ENCODE measurements at places on chromosomes 5 and 9.

GRCh38 chr9:35603506-35603985 lies 1.5 kb upstream of the TESK1 start:
- DNase-seq = no peak

GRCh38 chr5:60503771-60504170 lies 196.2 kb downstream of the DEPDC1B start:
- no peak for DNase-seq

- no peak for DNase-seq
Observed at GRCh38 chr5:168528521-168529373, at the start of gene FBLL1. FBLL1 (plus strand) TSS chr5:168529305; CDS start chr5:168529505, 200 bp downstream.

GRCh38 chr9:125593581-125594222 lies 113.3 kb downstream of the MAPKAP1 start:
- DNase-seq = no peak

- no peak for DNase-seq
Observed at GRCh38 chr9:111386386-111386785, 56.4 kb upstream of the OR2K2 start.

GRCh38 chr9:68998385-68998784 lies 15.5 kb downstream of the PRKACG start:
- DNase-seq = no peak

DNA sequence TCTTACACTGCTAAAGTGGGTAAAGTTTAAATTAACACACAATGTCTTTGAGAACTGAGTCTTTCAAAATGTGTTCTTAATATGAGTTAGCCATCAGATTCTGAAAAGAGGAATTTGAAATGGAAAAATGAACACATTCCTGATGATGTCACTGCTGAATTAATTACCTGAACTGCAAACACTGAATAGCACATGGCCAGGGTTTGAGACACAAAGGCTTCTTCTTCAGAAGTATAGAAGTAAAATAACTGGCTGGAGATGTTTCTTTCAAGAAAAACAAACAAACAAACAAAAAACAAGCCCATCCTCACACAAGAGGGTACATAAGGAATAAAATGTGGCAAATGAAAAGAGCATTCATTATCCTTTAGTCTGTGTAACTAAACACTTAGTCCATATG lies 7.1 kb downstream of the GLIS3 start:
- DNase-seq = peak; percentile 44

GRCh38 chr9:91078369-91078695 lies 276.7 kb downstream of the SYK start:
- no peak for DNase-seq

DNA sequence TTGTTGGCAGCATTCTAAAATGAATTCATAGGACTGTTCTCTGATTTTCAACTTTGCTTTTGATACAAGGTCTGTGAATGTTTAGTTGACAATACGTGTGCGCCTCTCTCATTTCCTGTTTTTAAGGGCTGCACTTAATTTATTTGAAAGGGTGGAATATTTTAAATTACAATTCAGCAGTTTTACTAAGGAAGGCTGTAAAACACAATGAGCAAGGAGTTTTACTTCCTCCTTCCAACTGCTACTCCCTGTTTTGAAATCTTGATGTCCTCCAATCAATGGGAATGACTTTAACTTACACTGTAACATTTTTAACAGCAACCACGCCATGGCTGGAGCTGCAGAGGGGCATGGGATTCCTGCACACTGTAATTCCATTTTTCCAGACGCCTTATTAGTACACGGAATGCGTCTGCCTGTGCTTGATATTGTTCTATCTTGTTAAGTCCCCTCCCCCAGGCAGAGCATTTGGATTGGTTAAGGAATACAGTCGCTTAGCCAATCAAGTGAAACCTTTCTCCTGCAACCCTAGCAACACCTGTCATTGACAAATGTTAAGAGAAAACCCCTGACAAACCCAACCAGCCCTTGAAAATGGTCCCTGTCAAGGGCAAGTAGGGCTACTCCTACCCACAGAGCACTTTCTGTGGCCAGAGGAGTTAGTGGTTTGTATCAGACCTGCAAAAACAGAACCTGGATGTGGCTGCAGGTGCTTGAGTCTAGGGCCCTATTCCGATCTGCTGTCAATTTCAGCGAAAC lies 12.5 kb upstream of the ZSWIM6 start:
- no peak for DNase-seq

DNA sequence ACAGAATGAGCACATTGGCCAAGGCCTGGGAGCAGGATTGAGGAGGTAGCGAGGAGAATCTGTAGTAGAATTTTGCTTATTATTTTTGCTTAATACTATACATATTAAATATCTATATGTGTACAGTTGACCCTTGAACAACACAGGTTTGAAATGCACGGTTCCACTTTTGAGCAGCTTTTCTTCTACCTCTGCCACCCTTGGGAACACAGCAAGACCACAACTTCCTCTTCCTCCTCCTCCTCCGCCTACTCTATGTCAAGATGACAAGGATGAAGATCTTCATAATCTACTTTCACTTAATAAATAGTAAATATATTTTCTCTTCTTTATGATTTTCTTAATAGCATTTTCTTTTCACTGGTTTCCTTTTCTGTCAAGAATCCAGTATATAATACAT lies 541.4 kb downstream of the KCTD16 start:
- no peak for DNase-seq

GRCh38 chr9:89375191-89375760 lies 57.0 kb downstream of the SECISBP2 start:
- DNase-seq = peak; percentile 16

GRCh38 chr9:76203373-76203772 lies 190.9 kb downstream of the RFK start:
- no peak for DNase-seq

GRCh38 chr5:83740741-83741140 lies 20.1 kb upstream of the HAPLN1 start:
- no peak for DNase-seq

DNA sequence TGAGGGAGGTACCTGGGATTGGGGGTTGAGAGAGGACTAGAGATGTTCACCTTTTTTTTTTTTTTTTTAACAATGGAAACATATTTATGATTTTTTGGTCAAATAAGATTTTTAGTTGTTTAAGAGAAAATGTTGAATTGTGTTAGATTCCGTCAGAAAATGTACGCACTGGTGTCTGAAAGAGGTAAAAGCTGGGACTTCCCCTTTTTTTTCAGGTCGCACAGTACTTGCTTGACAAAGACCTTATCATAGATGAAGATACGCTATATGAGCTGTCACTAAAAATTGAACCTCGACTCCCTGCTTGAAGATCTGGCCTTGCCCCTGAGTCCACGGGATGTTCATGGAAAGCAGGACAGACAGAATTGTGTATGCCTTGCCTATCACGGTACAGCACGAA lies 7.7 kb upstream of the CKMT2 start:
- DNase-seq = no peak

GRCh38 chr5:58827463-58827862 lies 244.6 kb downstream of the RAB3C start:
- no peak for DNase-seq

- no peak for DNase-seq
Observed at GRCh38 chr9:9033022-9033421, 1233.4 kb upstream of the DMAC1 start.

GRCh38 chr5:141491323-141492167 lies 2.7 kb downstream of the PCDHGC5 start:
- DNase-seq = no peak

DNA sequence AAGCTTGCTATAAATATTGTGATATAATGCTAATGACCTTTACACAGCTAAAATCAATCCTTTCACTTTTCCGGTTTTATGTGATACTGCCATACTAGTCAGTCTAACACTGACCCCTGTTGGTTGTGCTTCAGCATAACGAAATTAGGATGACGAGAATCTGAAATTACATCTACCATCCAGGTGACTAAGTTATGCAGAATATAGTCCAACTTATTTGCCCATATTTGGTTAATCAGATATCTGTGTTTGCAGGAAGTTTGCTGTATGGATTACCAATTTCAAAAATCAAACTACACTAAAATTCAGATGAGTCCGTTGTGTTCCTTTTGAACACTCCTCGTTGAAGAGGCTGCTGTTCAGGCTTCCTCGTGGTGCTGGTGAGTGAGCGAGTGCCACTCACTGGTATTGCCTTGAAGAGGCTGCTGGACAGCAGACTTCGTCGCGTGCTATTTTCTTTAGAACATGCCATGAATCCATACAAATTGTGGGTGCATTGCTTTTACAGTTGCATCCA lies 32.5 kb downstream of the TENT4A start:
- DNase-seq = peak; percentile 62

- DNase-seq = no peak
Observed at GRCh38 chr5:132274050-132274792, 16.7 kb downstream of the PDLIM4 start.

GRCh38 chr9:34124099-34124498 lies 2.4 kb downstream of the DCAF12 start:
- DNase-seq = no peak

DNA sequence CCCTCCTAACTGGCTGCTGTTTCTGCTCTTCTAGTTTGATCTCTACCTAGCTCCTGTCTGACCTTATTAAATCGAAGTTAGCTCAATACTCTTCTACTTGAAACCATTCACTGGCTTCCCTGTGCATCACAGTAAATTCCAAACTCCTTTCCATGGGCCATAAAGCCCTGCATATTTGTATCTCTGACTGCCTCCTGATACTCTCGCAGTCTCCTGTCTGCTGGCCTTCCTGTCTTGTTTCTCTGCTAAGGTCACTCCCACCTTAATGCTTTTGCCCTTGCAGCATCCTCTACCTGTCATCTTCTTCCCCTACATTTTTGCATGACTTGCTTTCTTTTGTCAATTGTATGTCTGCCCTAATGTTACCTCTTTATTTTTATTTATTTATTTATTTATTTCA lies 44.8 kb downstream of the SNCAIP start:
- DNase-seq = no peak

DNA sequence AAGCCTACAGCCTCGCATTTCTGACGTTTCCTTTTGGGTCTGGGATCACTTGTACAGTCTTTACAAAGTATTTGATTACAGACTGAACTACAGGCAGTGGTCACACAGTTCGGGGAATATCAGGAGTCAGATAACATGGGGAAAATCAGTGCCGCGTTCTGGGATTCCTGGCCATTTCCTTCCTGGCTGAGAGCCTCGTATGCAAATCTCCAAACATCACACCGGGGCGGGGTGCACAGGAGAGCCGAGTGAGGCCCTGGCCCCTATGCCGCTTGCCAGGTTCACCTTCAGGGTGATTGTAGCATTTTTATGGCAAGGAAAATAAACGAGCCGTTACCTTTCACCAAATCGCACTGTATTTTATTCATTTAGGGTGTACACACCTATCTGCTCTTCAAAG lies 29.6 kb upstream of the SLC9A3 start:
- DNase-seq = peak; percentile 18

GRCh38 chr5:6096101-6096500 lies 282.2 kb downstream of the MED10 start:
- no peak for DNase-seq

DNA sequence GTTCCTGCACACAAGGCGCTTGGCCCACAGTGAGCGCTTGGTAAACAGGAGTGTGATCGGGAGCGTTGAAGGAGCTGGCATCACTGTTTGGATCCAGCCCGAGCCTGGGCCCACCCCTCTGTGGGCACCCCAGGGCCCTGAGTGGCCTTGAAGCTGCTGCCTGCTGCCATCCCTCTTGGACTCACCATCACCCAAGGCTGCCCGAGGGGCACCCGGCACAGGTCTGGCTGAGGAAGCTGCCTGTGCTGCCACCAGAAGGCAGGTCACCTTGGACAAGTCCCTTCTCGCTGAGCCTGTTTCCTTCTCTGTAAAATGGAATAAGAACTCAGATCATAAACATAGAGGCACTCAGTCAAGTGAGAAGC lies 53.6 kb downstream of the LRSAM1 start:
- DNase-seq = no peak

DNA sequence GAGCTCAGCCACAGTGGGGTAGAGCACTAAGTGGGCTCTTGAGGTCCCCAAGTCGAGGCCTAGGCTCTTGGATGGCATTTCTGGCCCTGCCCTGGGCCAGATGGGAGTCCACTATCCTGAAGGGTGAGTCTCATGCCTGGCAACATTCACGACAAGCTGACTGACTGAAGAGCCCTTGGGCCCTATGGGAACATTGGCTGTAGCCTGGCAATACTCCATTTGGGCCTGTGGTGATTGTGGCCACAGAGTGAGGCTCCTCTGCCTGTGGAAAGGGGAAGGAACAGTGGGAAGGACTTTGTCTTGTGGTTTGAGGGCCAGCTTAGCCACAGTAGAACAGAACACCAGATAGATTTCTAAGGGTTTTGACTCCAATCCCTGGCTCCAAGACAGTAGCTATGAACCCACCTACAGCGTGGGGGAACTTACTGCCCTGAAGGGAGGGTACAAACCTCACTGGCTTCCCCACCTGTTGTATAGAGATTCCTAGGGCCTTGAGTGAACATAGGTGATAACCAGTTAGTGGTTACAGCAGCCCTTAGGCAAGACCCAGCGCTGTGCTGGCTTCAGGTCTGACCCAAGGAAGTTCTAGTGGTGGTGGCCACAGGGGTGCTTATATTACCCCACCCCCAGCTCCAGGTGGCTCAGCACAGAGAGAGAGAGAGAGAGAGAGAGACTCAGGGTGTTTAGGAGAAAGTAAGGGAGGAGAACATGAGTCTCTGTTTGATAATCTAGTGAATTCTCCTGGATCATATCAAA lies 72.4 kb downstream of the KIAA0825 start:
- DNase-seq = no peak

DNA sequence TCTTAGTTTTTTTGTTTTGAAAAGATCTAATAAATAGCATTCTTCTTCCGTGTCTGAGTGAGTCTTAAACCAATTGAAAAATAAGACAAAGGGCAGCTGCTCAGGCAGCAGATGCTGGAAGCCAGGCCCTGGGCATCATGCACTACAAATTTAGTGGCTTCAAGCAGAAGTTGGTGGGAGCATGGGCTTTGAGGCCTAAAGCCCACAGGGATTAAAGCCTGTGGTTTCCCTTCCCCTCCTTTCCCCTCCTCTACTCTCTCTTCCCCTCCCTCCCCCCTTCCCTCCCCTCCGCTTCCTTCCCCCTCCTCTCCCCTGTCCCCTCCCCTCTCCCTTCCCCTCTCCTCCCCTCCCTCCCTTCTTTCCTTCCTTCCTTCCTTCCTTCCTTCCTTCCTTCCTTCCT lies 20.1 kb upstream of the KIF4B start:
- no peak for DNase-seq

DNA sequence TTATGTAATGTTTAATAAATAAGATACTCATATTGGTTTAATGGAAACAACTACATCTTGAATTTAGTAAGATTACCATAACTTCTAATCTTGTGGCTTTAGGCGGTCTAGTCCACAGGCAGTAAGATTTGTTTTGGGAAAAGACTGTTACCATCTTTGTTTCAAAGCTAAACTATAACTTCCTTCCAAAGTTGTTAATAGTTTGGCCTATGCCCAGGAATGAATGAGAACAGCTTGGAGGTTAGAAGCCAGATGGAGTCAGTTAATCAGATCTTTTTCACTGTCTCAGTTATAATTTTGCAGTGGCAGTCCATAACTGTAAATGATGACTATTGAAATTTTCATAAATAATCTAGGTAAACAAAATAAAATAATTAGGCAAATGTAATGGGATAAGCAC lies 241.8 kb upstream of the KLF9 start:
- no peak for DNase-seq

- peak; percentile 84 for DNase-seq
Observed at GRCh38 chr9:27194401-27195091, 85.5 kb downstream of the TEK start.

- DNase-seq = no peak
Observed at GRCh38 chr9:80522465-80522864, 950.7 kb downstream of the TLE4 start.
